ENCODE measurements at places on chromosomes 12 and 14.

DNA sequence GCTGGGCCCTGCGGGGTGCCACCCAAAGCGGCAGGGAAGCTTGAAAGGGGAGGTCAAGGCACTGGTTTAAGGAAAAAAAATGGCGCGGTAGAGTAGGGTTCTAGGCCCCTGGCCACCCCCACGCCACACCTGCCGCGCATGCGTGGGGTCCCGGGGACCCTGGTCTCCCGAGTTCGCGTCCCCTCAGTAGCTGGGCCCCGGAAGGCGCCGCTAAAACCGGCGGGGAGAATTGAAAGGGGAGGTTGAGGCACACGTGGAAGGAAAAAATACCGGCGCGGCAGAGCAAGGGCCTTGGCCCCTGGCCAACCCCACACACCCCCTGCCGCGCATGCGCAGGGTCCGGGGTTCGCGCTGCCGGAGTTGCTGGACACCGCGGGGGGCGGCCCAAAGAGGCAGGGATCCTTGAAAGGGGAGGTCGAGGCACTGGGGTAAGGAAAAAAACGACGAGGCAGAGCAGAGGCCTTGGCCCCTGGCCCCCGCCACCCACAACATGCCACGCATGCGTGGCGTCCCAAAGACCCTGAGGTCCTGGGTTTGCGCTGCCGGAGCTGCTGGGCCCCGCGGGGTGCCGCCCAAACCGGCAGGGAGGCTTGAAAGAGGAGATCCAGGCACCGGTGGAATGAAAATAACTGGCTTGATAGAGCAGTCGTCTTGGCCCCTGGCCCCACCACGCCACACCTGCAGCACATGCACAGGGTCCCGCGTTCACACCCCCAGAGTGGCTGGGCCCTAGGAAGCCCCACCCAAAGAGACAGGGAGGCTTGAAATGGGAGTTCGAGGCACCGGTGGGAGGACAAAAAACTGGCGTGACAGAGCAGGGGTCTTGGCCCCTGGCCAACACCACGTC is 314.5 kb downstream of the ALG10 start:
- no peak for DNase-seq

DNA sequence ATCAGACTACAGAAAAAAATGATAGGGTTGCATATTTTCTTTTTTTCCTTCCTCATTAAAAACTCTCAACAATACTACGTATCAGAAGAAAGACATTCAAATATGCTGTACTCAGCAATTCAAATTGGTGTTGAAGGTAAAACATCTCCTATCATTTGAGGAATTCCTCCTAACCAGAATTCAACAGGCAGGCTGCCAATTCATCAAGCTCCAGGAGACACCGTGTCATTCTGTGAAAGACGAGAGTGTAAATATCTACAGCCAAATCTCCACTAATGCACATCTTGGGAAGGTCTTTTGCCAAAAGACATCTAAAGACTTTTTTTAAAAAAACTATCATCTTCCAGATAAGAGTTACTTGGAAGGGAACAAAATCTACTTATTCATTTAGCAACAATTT is 26.6 kb downstream of the NT5DC3 start:
- no peak for DNase-seq

- DNase-seq, result no peak
Observed at GRCh38 chr12:98997899-98998298, 352.8 kb downstream of the APAF1 start.

- DNase-seq, result peak; percentile 11
Observed at GRCh38 chr14:96349286-96350075, 13.7 kb downstream of the ATG2B start.

DNA sequence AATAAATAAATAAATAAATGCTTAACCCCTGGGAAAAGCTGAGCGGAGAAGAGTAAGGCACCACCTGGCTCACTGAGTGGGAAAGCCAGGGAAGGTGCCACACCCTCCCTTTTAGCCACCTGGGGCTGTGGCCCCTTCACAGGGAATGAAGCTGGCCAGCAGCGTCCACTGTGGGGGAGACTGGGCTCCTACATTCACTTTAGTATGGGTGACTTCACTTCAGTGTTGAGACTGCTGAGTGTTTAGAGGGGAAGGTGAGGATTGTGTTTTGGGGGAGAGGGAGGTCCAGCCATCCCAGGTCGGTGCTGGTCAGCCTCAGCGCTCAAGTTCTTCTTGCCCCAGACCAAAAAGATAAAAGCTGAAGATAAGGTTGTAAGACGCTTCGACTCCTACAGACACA is 1.6 kb downstream of the NAB2 start:
- DNase-seq, result no peak

- DNase-seq, result no peak
Observed at GRCh38 chr14:90449411-90449810, 52.6 kb downstream of the CALM1 start.

DNA sequence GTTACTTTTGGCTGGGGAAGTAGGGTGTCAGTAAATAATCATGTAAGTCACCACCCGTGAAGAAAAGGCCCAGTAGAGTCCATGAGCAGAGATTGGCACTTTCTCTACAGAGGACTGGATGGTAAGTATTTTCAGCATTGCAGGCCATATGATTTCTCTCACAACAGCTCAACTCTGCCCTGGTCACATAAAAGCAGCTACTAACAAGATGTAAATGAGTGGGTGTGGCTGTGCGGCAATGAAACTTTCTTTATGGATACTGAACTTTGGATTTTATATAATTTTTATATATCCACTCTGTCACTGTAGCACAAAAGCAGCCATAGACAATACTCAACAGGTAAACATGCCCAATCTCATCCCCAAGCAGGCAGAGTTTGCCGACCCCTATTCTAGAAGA is 343.6 kb downstream of the GLT1D1 start:
- no peak for DNase-seq

GRCh38 chr14:102490456-102490855 is 19.1 kb downstream of the ANKRD9 start:
- no peak for DNase-seq

DNA sequence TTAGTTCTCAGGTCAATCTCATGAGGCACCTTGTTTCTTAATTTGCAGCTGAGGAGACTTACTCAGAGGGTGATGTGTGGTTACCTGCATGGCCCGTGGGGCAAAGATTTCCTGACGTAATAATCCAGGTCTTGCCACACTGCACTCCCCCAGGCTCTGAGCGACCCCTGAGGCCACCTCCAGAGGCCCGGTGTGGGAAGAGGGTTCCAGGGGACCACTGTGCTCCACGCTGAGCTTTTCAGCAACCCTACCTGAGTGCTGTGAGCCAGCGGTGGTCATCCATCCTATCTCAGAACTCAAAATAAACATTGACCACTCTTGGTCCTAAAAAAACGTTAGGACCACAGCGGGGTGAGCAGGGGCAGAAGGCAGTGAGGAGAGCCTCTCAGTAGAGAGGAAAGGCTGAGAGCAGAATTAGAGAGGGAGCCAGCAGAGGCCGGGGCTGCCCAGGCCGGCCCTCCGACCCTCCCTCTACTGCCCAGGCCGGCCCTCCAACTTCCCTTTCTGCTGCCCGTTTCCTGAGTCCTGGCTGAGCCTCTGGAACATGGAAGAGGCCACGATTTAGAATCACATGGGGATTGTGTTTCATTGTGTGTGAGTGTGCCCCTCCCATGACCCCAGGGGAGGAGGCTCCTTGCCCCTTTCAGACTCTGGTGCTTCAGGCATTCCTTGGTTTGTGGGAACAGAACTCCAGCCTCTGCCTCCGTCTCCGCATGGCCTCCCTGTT is 188.2 kb upstream of the DIO3 start:
- no peak for DNase-seq

DNA sequence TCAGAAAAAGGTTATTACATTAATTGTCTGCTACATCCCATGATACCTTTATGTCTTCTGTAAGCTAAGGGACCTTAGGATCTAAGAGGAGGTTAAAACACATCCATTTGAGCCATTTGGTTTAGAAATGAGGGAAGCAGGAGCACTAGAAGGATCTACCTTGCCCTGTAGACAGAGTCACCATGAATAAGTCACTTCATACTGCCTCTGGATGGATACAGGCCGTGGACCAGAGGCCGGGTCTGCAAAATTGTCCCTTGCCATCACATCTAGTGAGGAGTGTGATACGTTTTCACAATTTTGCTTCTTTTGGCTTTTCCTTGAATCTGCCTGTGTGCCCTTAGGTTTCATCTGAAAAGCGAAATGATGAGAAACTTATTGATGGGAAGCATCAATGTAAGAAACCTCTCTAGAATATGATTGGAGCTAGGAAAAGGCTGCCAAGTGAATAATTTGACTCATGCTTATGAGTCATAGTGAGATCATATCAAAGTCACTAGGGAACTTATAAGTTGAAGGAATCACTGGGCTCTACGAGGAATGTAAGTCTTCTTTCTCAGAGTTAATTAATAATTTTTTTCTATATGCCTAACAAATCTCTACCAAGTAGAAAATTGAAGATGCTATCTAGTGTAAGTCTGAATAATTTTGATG is 10.8 kb downstream of the GLRX5 start:
- DNase-seq, result peak; percentile 63

DNA sequence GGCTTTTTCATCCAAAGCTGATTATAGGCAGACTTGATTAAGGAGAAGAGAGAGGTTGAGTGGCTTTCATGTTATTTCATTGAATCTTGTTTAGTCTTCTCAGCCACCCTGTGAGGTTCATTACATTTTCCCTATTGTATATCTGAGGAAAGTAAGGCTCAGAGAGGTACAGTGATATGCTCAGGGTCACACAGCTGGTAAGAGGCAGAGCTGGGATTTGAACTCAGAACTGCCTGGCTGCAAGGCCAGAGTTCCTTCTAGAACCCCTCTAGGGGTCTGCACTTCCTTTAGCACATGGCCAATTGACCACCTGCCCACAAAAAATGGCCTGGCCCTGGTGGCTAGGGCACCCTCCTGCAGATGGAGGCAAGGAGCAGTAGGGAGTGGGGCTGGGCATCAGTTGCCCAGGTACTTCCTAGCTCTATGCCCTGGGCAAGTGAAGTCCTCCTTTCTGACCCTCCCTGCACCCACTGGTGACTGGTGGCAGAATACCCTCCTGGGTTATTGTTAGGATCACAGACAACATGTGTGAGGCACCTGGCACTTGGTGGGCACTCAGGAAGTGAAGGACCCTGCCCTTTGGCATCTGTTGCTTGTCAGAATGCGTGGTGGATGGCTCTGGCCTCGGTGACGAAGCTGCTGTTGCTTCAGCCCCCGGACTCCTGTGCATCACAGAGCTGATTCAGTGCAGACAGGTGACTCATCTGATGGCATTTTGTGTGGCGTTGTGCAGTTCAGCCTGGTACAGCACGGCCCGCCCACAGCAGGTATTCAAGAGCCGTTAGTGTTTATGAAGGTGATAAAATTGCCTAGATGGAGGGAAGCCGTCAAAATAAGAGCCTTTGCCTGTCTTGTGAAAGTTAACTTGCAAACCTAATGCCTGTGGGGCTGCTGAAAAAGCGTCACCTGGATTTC is 115.8 kb downstream of the SLC25A47 start:
- no peak for DNase-seq

GRCh38 chr14:76136476-76137110 is 15.1 kb upstream of the GPATCH2L start:
- DNase-seq, result no peak

- no peak for DNase-seq
Observed at GRCh38 chr12:1799051-1799881, 21.1 kb upstream of the LRTM2 start.

GRCh38 chr14:41806366-41806975 is 199.8 kb downstream of the LRFN5 start:
- no peak for DNase-seq

- no peak for DNase-seq
Observed at GRCh38 chr12:119206348-119207062, 27.8 kb downstream of the HSPB8 start.

DNA sequence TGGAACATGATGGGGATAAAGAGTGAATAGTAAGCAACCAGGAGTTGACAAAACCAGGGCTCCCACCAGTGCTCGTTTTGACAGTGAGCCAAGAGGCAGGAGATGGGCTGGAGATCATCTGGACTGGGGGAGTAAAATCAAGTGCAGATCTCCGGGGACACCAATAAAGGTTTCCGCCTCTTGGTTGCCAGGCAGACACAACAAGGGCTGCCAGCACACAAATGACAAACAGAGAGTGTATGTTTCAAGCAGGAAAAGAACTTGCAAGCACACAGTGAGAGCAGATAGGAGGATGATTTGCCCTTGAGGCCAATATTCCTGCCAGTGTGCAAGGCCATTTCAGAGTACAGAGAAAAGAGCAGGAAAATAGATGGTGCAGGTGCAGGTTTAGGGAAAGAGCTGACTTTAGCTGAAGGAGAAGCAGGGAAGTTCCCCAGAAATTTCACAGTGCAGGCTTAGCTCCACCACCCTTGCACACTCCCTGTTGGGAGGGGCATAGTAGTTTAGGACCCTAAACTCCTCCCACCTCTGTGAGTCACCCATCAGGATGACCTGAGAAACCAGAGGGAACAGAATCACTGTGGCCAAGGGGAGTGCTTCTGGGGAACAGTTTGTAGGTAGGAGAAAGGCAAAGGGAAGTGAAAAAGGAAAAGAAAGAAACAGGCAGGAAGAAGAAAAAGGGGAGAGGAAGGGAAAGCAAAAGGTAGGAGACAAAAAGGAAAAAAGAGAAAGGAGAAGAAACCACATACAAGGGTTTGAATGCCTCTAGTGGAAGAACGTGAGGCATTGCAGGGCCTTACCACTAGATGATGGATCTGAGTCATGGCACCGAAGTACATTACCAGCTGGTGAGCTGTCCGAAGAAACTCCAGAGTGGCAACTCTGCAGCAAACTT is 404.4 kb downstream of the SLC6A15 start:
- DNase-seq, result peak; percentile 49

GRCh38 chr12:116534311-116535121 is 24.7 kb upstream of the MAP1LC3B2 start:
- peak; percentile 34 for DNase-seq

- DNase-seq, result no peak
Observed at GRCh38 chr14:71331403-71331802, 424.1 kb downstream of the PCNX1 start.

- peak; percentile 16 for DNase-seq
Observed at GRCh38 chr14:50871914-50872732, at the start of gene ABHD12B. ABHD12B (plus strand) TSS chr14:50872053; CDS start chr14:50872175, 122 bp downstream.

DNA sequence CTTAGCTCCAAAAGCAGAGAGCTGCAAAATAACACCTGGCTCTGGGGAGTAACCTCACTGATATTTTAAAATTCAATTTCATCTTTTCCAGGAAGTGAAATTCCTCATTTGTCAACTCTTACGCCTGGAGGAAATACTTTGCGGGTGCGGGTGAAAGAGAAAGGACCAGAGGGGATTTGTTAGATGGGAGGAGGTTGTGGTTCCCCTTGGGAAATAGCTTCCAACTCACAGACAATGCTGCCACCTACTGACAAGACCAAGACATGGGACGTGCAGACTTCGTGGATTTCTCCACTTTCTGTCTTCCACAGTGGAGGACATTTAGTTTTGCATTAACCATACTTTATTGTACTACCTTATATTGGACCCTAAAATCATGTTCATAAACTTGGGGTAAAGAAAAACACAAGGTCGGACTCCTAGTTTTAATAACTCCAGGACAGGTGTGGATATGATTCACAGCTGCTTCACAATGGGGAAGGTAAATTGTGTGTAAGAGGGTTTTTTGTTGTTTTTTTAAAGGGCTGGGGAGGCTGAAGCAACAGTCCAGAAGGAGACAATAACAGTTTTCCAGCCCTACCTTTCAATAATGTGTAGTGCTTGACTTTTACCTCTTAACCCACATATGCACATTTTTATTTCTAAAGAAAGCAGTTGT is 10.8 kb downstream of the FBXL14 start:
- DNase-seq, result peak; percentile 93

GRCh38 chr14:23933108-23933741 is 20.3 kb upstream of the DHRS4 start:
- no peak for DNase-seq
